ENCODE measurements at places on chromosomes 6 and 20.

- no peak for DNase-seq
Observed at GRCh38 chr6:80767808-80768207, 661.3 kb downstream of the BCKDHB start.

DNA sequence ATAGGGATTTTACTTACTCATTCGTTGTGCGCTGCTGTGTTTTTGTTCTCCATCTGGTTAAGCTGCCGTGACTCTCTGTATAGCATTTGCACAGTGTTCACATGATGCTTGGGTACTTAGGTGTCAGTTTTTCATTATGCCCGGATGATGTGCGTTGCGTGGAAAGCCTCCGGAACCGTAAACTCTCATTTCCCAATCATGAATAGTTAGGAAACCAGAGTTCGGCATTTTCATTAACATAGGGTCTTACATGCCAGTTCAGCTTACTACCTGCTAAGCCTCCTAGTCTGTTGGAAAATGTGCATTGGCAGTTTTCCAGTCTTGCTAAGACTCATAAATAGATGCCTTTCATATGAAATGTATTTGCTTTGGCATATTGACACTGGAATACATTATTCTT is 483.4 kb upstream of the FLRT3 start:
- no peak for DNase-seq

- DNase-seq: no peak
Observed at GRCh38 chr20:53738945-53739798, 145.5 kb upstream of the ZNF217 start.

DNA sequence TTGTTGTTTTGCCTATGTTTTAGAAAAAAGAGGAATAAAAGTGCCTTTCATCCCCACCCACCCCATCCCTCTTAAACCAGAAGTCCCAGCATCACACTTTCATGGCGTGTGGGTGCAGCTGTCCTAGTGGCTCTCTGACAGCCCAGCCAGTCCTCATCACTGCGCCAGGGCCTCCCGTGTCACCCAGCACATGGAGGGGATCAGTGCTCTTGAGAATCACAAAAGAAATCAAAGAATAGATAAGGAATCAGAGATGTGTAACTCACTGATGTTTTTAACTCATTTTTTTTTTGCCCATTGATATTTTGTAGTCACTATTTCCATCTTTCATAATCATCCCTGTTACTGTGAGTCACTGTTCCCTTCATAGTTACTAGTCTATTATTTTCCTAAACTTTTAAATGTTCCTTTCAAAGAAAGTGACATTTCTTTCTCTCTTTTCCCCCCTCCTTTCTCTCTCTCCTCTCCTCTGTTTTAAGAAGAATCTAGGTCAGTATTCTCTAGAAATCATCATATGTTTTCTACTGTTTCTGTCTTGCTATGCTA is 78.6 kb downstream of the AIG1 start:
- DNase-seq: no peak

- DNase-seq: no peak
Observed at GRCh38 chr6:108764580-108764950, 83.7 kb upstream of the ARMC2 start.

- no peak for DNase-seq
Observed at GRCh38 chr6:140486450-140487361, 1112.3 kb upstream of the CITED2 start.

DNA sequence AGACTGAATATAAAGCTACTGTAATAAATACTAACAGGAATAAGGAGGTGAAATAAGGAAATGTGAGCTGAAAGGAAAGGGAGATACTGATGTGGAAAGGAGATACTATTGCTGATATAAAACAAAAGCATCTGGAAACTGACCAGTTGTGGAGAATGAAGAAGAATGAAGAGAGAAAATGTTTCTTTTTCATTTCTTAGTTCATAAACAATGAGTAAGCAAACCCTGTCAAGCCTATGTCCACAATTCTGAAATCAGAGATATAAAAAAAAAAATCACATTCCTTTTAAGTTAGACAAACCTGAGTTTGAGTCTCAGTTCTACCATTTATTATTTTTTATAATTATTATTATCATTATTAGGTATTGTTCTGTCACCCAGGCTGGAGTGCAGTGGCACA is 121.6 kb upstream of the GJE1 start:
- DNase-seq: no peak

- no peak for DNase-seq
Observed at GRCh38 chr20:63519668-63520503, 679 bp upstream of the PPDPF start.

DNA sequence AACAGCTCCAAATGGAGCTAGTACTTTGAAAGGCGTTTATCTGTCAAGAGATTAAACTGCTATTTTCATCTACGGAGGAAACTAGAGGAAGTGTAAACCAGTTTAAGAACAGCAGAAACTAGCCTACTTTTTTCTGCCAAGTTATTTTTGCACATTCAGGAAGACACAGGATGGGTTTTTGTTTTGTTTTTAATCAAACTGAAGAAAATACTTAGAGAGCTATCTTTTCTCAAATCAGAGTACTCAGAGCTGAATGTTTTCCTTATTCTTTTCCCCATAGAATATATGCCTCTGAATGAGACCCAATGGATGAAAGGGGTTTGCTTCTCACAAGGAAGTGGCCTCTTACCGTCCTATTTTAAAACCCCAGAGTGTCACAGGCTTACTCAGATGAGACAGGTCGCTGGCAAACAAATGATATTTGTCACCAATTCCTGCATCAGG is 538.5 kb downstream of the CD83 start:
- DNase-seq: no peak

- DNase-seq: no peak
Observed at GRCh38 chr6:47579040-47579439, 101.5 kb downstream of the CD2AP start.

DNA sequence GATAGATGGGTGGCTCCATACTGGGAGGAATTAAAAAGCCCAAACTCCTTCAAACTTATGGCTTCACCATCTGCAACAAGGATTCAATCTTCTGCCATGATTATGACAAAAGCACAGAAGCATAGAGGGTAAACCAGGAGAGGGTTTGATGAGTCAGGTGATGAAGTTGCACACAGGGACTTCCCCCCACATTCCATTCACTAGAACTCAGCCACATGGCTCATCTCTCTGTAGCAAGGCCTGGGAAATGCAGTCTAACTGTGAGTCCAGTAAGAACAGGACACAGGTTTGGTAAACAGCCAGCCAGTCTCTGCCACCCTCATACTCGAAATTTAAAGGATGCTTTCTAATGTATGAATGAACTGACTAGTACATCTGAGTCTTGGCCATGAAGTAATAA is 142.9 kb downstream of the HIVEP2 start:
- no peak for DNase-seq

DNA sequence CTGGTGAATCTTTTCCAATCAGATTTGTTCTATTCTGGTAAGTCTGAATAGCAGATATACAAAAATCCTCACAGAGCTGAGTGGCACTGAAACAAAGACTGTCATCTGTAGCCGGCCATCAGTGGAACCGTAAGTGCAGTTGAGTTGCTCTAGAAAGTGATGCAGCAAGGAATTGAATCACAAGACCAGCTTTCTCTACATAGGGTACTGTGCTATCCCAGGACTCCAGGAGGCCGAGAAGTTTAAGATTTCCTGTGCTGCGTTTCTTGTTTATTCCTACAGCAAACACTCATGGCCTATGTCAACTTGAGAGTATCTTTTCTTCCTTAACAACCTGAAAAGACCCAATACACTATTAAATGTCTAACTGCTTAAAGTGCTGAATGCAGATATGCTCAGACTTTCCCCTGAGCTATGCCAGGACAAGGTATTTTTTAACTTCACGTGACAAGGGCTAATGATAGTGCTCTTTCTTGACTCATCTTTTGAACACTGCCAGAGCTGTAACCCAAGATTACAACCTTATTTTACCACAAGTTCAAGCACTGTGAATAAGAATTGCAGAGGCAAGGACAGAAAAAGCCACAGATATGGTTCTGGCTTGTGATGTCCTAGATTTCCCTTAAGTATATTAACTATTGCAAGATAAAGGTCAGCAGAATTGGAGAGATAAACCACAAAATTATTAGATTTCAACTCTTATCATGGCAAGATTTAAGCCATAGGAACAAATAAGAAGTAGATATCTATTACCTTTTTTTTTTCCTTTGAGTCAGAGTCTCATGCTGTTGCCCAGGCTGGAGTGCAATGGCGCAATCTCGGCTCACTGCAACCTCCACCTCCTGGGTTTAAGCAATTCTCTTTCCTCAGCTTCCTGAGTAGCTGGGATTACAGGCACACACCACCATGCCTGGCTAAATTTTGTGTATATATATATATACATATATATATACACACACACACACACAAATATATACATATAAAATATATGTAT is 71.6 kb downstream of the GJA1 start:
- DNase-seq: no peak

DNA sequence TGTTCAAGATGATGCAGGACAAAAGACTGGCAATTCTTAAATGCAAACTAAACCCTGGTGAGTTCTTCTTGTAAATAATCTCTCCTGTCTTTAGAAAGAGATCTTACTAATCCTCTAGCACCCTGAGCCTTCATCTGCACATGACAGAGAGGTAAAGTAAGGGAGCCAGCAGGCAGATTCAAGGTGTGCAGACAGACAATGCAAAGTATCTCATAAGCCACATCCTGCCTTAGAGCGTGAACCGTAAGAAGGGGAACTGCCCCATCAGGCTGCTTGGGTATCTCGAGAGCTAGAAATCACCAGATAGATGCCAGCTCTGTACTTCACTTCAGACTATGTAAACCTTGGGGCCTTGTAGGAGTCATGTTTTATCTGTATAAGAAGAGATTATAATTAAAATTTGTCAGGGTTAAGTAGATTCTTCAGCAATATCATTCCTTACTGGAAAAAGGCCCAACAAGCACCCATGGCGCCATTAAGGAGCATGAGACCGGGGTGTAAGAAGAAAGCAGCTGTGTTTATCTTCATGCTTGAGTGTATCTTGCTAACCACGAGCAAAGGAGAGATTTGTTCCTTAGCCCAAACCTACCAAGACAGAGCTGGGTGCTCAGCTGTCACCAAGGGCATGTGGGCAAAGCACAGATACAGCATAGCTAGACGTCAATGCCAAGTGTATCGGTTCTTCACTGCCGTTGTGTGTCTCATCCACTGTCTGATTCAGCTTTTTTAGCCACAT is 24.4 kb downstream of the CNR1 start:
- no peak for DNase-seq

DNA sequence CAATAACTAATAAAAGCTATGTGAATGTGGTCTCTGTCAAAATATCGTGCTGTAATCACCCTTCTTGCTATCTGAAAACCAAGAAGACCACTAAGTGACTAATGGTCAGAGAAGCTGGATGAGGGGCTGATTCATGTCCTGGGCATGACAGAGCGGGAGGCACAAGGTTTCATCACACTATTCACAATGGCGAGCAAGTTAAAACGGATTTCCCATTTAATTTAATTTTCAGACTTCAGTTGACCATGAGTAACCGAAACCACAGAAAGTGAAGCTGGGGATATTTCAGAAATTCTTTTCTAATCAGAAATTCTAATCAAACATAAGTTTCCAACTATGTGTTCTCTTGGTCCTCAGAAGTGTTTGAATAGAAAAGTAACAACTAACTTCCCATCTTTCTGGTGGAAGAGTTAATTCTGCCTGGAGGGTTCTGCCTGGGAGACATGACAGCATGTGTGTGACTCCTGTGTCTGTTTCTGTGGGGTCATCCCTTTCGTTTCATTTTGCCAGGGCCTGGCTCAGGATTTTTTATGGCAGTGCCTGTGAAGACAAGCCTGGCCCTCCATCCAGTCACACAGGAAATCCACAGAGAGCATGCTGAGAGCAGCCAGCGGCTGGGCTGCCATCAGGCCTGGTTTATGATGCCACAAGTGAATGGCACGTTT is 98.9 kb downstream of the FAM120B start:
- no peak for DNase-seq

DNA sequence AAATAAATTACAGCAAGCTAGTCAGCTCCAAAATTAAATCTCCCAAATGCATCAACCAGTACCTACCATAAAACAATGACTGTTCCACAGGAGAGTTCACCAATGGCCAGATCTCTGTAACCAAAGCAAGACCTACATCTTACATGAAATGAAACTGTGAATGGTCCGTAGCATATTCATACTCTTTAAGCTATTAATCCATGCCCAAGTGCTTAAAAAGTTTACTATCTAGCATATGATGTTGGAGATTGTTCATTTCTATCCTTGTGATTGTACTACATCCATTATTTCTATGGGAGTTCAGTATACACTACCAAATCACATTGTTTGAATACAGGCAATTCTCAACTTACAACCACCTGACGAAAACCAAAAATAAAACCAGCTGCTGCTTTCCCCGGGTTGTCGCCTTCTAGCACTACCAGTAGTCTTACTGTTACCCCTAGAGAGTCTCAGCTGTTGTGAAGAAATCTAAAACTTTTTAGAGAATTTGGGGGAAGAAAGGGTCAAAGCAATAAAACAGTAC is 38.0 kb downstream of the HIVEP2 start:
- DNase-seq: no peak
